ENCODE measurements at places on chromosomes 11 and 22.

DNA sequence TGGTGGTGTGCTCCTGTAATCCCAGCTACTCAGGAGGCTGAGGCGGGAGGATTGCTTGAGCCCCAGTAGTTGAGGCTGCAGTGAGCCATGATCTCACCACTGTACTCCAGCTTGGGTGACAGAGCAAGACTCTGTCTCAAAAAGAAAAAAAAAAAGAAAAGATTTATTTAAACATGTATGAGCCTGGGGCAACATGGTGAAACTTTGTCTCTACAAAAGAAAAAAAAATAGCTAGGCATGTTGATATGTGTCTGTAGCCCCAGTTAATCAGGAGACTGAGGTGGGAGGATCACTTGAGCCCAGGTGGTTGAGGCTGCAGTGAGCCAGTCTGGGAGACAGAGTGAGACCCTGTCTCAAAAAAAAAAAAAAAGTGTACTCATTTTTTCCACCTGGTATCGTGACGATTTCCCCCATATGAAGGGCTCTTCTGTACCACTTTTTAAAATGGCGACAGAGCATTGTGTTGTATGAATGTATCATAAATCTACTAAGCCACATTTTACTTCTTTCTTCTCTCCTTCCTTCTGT is 16.4 kb upstream of the KCTD14 start:
- DNase-seq = no peak

DNA sequence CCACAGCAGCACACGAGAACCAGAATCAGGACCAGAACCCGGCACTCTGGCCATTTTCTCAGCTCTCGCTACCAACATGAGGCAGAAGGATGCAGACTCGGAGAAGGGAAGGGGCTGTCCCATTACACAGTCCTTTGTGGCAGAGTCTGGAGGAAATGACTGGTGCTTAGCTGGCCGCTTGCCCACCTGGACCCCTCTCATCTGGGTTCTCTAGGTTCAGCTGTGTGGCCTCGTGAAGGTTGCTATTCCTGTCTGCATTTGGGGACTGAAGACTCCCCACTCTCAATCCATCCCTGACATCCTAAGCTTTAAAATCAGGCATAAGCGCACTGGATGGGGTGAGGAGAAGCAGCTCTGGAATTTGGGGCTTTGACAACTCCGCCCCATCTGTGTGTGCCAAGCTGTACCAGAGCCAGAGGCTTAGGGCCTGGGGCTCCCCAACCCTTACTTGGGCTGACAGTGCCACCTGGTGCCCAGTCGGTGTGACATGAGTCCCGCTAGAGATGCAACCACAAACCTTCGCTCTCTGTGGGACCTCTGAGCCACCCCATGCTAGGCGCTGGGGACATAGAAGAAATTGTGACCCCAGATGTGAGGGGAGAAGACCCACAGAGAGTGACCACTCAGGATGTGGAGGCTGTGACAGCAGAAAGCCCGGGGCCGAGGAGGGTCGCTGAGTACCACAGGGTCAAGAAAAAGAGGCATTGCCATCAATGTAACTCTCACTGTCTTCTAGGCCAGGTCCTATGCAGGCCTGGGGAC is 35.8 kb upstream of the FCHSD2 start:
- DNase-seq = no peak

GRCh38 chr11:116465056-116465455 is 307.7 kb downstream of the BUD13 start:
- no peak for DNase-seq

GRCh38 chr11:30342736-30343166 is 19.8 kb downstream of the ARL14EP start:
- DNase-seq = no peak

- DNase-seq = no peak
These were observed 89.9 kb downstream of the MTNR1B start for GRCh38 chr11:93059117-93059957.

DNA sequence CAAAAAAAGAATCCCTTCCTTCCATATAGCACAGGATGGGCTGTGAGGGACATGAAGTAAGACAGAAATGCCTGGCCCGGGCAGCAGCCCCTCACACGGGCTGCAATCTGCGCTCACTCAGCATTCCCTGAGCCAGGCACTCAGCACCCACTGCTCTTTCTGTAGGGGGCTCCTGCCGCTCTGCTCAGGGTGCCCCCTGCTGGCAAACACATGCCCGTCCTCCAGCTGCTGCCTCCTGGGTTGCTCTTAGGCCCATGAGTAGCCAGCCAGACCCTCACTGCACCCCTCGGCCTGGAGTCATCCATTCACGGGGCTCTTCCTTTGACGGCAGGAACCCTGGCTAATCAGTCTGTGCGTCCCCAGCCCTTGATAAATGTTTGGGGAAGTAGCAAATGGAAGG is 6.9 kb downstream of the MCAT start:
- no peak for DNase-seq

DNA sequence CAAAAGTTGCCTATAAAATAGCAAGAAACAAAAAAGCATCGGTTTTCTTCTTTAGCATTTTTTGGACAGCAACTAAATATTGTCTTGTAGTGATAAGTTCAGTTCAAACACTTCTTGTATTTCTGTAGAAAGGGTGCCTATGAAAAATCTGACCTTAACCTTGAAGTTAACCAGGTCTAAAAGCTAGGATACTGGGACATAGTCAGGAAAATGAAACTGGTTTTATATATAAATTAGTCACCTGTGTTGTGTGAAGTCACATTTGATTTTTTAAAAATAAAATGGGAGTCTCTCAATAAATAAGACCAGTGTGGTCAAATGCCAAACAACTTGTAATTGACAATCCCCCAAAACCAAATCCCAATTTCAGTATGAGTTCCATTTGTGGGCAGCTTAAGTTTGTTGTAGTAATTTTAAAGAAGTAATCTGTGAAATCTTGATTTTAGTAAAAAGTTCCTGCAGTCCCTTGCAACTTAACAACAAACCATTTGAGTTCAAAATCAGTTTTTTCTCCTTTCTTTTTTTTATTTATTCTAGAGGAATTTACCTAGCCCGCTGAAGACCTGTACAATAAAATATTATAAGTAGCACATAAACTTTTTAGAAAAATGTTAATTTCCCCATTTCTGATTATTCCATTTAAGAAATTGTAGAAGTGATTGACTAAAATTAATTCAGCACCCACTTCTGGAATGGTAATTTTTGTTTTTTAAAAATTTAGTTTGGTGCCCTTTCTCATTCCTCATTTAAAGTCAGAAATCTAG is 84.5 kb upstream of the PPARA start:
- DNase-seq = no peak

GRCh38 chr11:12749442-12749841 is 75.2 kb downstream of the TEAD1 start:
- no peak for DNase-seq

GRCh38 chr11:104064034-104064630 is 27.7 kb downstream of the DDI1 start:
- DNase-seq = no peak

GRCh38 chr11:86787656-86788055 is 12.7 kb upstream of the PRSS23 start:
- DNase-seq = no peak

GRCh38 chr11:2790568-2790921 is 90.8 kb upstream of the KCNQ1OT1 start:
- DNase-seq = no peak

GRCh38 chr22:21077884-21078508 is 32.2 kb downstream of the LRRC74B start:
- no peak for DNase-seq

- no peak for DNase-seq
These were observed 84.3 kb upstream of the MTMR2 start for GRCh38 chr11:96008161-96008720.

DNA sequence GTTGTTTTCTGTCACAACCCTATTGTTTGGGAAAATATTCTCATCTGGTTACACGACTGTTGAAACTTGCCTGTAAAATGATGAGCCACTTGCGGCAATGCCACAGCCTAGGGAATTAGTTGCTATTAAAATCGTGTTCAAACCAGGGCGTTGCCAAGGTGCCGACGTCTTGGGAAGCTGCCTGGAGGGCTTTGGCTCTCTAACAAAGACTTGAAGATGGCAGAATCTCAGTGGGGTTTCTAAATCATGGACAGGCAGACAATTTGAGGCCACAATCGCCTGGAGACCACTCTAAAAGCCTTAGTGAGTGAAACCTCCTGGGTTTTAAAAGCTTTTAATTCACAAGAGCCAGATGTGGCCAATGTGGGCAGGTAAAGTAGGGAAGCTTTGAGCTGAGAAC is 117.2 kb upstream of the BMAL1 start:
- DNase-seq = no peak

DNA sequence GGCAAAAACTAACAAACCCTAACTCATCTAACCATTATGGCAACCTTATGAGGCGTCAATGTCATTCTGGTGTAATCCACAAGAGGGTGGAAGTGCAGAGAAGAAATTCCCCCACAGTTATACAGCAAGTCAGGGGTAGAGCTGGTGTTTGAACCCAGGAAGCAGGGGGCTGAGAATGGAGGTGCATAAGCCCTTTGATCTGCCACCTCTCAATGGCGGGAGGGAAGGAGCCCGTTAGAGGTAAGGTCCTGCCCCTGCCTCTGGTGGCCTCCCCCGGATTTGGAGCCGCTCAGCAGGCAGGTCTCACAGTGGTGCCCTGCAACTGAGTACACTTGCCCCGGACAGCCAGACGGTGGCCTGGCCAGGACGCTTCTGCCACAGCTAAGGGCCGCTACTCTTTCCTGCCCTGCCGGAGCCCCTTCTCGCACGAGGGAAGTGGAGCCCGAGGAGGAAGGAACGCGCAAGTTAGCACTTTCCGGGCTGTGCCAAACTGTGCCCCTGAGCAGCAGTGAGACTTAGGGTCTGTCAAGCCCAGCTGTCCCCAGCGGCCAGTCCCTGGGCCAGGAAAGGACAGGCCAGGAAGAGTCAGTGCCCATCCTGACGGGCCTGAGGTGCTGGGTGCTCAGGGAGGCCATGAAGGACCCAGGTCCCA is 1.1 kb downstream of the FXYD2 start:
- DNase-seq = no peak

DNA sequence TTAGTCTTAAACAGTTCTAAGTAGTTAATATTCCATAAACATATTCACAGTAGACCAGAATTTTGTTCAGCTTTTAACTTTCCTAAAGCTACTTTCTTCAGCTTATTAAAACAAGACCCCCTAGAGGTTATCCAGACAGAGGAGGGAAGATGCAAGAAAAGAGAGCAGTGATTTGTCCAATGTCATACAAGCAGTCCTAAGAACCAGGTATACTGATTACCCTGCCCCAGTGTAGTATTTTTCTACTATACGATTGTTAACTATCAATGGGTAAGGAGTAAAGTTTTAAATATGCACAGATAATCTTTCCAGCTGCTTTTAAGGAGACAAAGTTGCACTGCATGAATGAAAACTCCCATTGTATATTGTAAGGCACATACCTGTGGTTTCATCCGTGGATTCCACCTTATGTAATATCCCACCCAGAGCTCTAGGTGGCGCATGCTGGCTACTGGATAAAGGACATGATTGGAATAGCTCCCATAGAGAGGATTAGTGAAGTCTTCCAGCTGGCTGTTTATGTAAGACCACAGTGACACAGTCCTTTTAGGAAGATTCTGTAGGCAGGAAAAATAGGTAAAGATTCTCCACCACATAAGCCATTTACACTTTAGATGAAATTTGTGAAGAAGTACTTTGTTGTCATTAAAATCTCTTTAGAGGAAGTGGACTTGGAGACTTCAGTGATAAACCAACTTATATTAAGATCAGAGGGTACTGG is 45.6 kb downstream of the CEP57 start:
- no peak for DNase-seq

DNA sequence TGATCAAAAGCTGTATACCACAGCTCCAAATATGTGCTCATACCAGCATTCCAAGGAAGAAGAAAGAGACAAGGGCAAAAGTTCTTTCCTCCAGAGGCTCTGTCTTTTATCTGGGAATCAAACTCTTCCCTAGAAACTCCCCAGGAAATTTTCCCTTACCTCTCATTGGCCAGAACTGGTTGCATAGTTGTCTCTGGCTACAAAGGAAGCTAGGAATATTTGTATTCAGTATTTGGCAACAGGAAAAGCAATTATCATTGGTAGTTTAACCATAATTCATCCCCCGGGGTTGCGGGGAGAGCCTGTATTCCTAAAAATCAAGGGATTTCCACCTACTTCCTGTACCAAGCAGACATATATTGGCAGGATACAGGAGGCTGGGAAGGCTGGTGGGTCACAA is 10.5 kb upstream of the ZFTA start:
- no peak for DNase-seq

DNA sequence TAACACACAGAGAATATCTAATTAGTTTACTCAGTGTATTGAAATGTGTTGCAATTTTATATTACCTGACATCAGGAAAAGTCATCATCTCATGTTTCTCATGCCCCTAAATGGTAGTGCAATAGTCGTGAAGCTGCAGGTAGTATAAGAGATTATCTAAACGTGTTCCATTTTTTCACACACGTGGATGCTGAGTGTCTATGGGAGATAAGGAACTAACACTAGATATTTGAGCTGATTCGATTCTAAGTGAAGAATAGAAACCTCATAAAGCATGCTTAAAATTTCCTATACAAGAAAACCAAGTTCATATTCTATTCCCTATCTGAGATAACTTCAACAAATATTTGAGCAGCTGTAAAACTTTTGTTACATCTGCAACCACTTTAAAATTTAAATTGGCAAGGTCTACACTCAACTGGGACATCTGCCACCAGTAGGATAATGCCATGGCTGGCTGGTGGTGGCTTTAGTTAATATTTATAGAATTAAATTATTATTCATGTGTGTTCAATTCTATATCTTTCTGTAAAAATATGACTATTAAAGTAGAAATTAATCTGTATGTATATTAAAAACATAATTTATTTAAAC is 388.8 kb downstream of the LUZP2 start:
- DNase-seq = no peak

GRCh38 chr11:131888230-131888855 is 517.9 kb downstream of the NTM start:
- DNase-seq = no peak

DNA sequence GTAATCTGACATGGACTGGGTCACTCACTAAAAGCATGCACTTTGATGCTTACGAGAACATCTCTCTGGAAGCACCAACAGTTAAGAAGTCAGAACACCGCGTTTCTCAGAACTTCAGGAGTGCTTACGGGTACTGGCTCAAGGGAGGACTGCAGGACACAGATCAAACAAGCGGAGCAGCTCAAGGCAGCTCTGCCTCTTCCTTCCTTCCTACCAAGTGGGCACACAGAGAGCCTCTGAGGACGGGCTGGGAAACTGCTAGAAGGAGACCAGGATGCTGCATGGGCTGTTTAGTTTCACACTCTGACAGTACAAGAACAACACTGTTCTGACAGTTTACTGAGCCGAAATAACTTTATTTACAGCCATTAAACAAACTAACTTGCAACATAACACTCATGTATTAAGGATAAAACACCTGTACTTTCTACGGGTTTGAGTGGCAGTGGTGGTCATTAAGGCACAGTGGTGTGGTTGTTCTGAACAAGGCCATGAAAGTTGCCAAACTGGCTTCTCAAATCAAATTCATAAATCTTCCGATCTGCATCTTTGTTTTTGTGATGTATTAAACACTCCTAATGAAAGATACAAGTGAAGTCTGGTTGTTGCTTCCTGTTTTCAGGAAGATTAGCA is 37.5 kb downstream of the ARFGAP3 start:
- DNase-seq = no peak

- DNase-seq = no peak
These were observed 704.2 kb upstream of the TENM4 start for GRCh38 chr11:80144897-80145594.

GRCh38 chr11:78244546-78245255 is 56.0 kb downstream of the USP35 start:
- no peak for DNase-seq

Measured in NCI-H1436 treated with DMSO at 0.1 percent for 48 hours (cell line).